Left ventricle myocardium superior (tissue), 1 donor: ENCODE measurements at places on chromosomes 4 and X. TPM values are rescaled to one million over a fixed set of nuclear protein-coding genes. Genes with fewer than 3 reads are reported as not detected.

Gene CASP3
- total RNA-seq, result 11.3 TPM

Gene UGT2B15
- not detected for total RNA-seq

Gene NXF3
- total RNA-seq, result 0.20 TPM

Gene USP17L12
- not detected for total RNA-seq

Gene EPGN
- 3.0 TPM for total RNA-seq

Gene ZAR1
- not detected for total RNA-seq

Gene FIP1L1
- total RNA-seq, result 28.2 TPM

Gene TNIP2
- total RNA-seq, result 24.0 TPM

Gene DTHD1
- total RNA-seq, result 0.10 TPM

Gene LANCL3
- 0.05 TPM for total RNA-seq

Gene PDCL2
- total RNA-seq, result not detected

Gene VCX3A
- not detected for total RNA-seq

Gene WNK3
- 0.92 TPM for total RNA-seq

Gene TCP11X1
- not detected for total RNA-seq

Gene IL13RA1
- total RNA-seq, result 17.2 TPM

Gene SATL1
- not detected for total RNA-seq

Gene TLR7
- 0.67 TPM for total RNA-seq

Gene SPANXB1
- total RNA-seq, result not detected
